ENCODE measurements at places on chromosomes 7 and 10. TPM values are rescaled to one million over a fixed set of nuclear protein-coding genes. Genes with fewer than 3 reads are reported as not detected.

- no peak for DNase-seq
Observed at GRCh38 chr7:45919993-45920459, 1.0 kb downstream of the IGFBP3 start.

DNA sequence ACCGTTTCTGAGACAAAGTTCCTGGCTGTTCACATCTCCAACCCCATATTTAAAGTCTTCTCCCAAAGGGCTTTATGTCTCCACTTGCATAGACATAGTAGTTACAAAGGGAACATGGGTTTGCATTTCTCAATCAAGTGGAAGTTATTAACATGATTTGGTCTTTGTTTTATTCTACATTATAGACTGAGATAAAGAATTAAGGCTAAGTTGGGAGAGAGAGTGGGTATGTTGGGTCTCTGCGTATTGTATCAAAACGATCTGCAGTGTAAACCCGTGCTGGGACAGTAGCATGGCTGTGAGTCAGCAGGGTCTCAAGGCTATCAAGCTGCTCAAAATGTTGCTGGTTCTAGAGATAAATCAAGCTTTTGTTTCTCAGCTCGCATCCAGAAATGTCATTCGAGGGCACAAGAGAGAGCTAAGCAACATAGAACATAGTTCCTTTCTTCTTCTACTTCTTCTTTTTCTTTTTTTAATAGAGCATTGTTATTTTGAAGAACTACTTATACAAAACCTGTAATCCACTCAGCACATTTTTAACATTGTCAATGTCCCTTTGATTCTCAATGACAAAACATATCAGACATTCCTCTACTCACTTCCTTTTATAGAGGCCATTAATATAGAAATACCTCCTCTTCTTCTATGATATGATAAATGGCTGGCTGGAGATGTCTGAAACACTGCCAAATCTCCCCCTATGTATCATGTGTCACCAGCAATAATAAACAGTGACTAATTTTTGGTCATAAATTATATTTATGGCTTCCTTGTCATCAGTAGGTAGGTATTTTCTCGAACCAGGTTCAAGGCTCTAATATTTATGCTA, 34.5 kb upstream of the RHOBTB1 start:
- DNase-seq = no peak

DNA sequence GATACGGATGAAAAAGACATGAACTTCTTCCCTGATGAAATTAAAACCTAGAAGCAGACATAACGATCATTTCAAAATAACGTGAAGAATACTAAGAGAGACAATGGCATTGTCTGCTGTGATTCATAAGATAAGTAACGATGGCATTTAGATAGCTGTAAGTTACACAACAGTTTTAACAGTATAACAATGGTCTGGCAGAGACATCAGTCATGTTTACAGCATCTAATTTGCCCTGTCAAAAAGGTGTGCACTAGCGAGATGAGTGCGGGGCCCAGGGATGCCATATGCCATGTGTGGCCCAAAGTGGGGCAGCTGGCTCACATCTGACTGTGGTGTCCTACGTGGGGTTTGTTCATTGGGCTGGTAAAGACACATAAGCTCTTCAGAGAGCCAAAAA, 55.7 kb upstream of the RHEB start:
- DNase-seq = no peak

The MAGI2 gene
- total RNA-seq = 0.14 TPM

- no peak for DNase-seq
Observed at GRCh38 chr10:51244309-51244708, 170.0 kb downstream of the PRKG1 start.

DNA sequence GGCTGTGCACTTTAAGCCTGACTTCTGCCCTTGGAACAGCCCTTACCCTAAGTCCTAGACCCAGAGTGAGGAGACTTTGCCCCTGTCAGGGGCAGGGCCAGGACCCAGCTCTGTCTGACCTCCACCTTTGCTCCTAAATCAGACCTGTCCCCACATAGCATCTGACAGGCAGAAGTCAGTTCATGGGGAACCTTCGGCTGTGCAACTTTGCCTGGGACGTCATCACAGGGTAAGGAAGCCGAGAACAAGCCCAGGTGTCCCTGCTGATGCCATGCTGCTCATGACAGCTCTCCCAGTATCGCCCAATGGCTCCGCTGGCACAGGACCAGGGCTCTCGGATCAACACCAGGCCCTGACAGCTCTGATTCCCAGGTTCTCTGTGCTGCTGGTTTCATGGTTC, 55.4 kb downstream of the TNS3 start:
- DNase-seq = no peak

DNA sequence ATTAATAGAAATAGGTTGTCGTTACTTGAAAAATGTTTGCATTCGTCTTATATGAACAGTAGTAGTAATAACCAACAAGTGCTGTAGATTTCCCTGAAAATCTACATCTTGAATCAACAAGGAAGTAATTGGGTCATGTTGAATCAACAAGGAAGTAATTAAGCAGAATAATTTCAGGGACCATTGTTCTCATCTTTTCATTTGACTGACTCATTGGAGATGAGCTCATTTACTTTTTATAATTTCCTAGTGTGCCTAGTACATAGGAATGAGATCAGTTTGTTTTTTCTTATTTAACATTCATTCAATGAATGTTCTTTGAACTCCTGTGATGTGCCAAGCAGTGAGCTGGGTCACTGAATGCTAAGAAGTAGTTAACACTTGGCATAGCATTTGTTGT, 8.2 kb downstream of the CLDN12 start:
- DNase-seq = no peak

- DNase-seq = no peak
Observed at GRCh38 chr10:131706476-131706875, 194.3 kb upstream of the PPP2R2D start.

The GCK gene
- 0.23 TPM for total RNA-seq

DNA sequence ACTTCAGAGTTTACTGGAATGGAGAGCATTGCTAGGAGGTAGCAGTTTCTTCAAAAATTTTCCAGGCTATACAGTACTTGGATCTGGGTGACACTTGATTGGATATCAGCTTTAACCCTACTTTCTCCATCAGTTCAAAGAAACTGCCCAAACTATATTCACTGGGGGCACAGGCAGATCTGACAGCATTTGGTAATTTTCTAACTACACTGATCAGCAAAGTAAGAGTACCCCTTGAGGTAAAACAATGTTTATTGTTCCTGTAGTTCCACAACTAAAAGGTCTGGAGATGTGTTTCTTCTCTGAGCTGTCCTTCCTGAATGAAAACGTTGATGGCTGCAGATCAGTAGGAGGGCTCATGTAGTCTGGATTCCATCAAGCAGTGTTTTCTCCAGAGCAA, 104.2 kb downstream of the CABCOCO1 start:
- no peak for DNase-seq

- no peak for DNase-seq
Observed at GRCh38 chr7:73966062-73966940, 61.7 kb upstream of the ELN start.

- no peak for DNase-seq
Observed at GRCh38 chr10:76939933-76940468, 697.6 kb downstream of the KCNMA1 start.

GRCh38 chr10:124279882-124280281, 138.8 kb downstream of the OAT start:
- DNase-seq = no peak

The NAT16 gene
- total RNA-seq = not detected

GRCh38 chr7:131254211-131254610, 73.5 kb upstream of the MKLN1 start:
- DNase-seq = no peak

GRCh38 chr7:121023683-121024511, 35.4 kb downstream of the CPED1 start:
- no peak for DNase-seq

The CRYGN gene
- 0.25 TPM for total RNA-seq

- no peak for DNase-seq
Observed at GRCh38 chr7:93374345-93374940, 142.3 kb downstream of the VPS50 start.

GRCh38 chr7:105713488-105714465, 132.5 kb upstream of the EFCAB10 start:
- no peak for DNase-seq

- DNase-seq = no peak
Observed at GRCh38 chr10:110833234-110833940, 38.3 kb upstream of the PDCD4 start.

DNA sequence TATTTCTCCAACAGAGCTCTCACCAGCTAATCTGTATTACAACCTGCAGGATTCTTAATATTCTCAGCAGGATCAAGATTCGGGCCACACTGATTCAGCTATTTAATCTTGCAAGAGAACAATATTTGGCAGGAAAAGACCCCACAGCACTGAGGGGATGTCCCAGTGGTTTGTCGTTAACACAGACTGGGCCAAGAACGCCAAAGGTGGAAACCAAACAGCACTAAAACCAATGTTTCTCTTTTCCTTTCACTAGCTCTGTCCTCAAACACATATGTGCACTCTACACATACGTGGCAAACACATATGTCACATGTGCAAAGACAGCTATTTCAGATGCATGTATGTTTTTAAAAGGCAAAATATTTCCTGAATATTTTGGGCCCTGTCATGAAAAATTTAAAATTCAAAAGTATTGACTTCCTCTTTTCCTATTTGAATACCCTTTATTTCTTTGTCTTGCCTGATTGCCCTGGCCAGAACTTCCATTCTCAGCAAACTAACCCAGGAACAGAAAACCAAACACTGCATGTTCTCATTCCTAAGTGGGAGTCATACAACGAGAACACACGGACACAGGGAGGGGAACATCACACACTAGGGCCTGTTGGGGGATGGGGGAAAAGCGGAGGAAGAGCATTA, 51.7 kb upstream of the NEBL start:
- DNase-seq = no peak

The LSM5 gene
- total RNA-seq = 72.8 TPM

The CNTNAP2 gene
- total RNA-seq = not detected

The PNLIP gene
- total RNA-seq = not detected

DNA sequence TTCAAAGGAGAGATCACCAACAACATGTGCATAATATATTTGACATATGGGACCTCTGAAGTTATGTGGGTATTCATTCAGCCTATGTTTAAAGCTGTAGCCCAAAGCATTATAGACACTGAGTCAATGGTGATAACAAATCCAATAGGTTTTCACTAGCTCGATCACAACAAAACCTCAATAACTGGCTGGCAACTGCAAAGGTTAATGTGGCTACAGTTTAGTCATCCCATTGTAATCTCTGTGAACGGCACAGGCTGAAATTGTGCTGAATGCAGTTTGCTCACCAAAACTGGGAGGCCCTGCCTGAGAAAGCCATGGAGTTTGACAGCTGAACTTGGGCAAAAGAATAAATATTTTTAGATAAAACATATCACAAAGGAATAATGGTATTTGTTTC, 152.4 kb upstream of the ADO start:
- no peak for DNase-seq

The KCNIP2 gene
- total RNA-seq = 3.1 TPM

The SPDYE11 gene
- not detected for total RNA-seq

The HPS6 gene
- 25.8 TPM for total RNA-seq

- no peak for DNase-seq
Observed at GRCh38 chr7:17123020-17123419, 175.4 kb upstream of the AHR start.

- DNase-seq = no peak
Observed at GRCh38 chr10:59068581-59069191, 107.8 kb upstream of the PHYHIPL start.

DNA sequence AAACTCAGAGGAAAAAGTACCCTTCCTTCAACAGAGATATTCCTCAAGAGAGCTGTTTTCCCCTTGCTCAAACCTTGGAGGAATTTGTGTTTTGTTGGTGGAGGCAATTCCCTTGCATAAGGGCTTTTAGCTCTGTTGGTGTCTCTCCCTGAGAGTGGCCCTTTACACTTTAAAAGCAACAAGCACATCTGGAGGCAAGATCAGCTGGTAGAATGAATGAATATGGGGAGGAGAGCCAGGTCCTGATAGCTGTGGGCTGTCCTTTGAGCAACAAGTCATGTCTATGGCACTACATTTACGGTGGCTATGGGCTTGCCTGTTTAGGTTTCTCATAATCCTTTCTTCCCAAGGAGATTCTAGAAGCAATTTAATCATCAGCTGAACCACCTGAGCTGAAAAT, 384.0 kb downstream of the SORCS3 start:
- no peak for DNase-seq

The NPC1L1 gene
- not detected for total RNA-seq

- no peak for DNase-seq
Observed at GRCh38 chr10:30791197-30791611, 161.7 kb upstream of the LYZL2 start.

The TMEM196 gene
- not detected for total RNA-seq

The TRPV5 gene
- total RNA-seq = not detected

GRCh38 chr10:42551582-42552187, 86.7 kb downstream of the ZNF33B start:
- no peak for DNase-seq

The PCGF5 gene
- total RNA-seq = 52.5 TPM

DNA sequence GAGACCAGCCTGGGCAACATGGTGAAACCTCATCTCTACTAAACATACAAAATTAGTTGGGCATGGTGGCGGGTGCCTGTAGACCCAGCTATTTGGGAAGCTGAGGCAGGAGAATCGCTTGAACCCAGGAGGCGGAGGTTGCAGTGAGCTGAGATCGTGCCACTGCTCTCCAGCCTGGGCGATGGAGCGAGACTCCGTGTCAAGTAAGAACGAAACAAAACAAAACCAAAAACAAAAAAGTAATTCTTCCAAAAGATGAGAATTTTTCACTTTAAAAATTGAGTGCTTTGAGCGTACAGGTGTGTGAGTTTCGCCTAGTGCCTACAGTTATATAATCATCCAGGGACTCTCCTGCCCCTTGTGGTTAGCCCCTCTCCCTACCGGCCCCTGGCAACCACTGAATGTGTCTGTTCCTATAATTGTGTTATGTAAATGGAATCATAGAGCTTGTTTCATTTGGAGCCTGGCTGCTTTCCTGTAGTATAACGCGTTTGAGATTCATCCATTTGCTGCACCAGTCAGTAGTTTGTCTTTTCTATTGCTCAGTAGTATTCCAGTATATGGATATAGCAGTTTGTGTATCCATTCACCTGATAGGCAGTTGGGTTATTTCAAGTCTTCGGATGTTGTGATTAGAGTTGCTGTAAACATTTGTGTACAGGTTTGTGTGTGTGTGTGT, 80.0 kb downstream of the RBM33 start:
- no peak for DNase-seq

GRCh38 chr10:120115959-120116358, 223.4 kb downstream of the SEC23IP start:
- no peak for DNase-seq

DNA sequence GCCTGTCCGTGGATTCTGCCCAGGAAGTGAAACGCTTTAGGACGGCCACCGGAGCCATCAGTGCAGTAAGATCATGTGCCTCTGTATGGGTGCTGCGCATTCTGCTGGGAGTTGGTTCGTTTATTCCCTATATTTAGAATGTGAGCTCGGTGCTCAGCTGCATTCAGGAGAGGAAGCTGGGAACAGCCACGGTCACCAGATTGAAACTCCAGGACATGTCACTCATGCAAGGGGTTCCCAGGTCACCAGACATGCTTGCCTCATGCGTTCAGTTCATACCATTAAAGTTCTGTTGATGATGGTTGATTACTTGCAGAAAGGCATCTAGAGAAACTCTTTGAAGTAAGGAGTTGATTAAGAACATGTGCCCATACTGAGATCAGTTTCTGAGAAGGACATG, 78.1 kb downstream of the TRRAP start:
- no peak for DNase-seq

The LRRC4 gene
- not detected for total RNA-seq
